ENCODE measurements at places on chromosomes 13 and 19.

- no peak for DNase-seq
These were observed 52.4 kb downstream of the LYL1 start for GRCh38 chr19:13050274-13050673.

GRCh38 chr19:30119180-30119908, 177.3 kb downstream of the URI1 start:
- no peak for DNase-seq

DNA sequence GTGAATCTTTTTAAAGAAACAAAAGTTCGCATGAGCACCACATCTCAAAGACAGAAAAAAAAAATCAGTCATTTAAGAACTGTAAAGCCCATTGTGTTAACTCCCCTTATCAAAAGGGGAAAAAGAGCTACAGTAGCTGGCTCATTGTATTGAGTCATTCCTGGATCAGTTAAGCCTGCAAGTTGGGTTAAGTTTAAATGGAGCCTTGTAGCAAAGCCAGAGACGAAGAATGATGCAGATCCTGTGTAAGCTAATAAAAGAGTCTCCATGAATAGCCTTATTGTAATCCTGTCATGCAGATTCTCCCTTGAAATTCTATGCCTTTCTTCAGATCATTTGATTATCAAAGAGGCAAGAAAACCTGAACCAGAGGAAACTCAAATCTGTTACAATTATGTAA, 83.8 kb downstream of the CRYL1 start:
- DNase-seq, result no peak

DNA sequence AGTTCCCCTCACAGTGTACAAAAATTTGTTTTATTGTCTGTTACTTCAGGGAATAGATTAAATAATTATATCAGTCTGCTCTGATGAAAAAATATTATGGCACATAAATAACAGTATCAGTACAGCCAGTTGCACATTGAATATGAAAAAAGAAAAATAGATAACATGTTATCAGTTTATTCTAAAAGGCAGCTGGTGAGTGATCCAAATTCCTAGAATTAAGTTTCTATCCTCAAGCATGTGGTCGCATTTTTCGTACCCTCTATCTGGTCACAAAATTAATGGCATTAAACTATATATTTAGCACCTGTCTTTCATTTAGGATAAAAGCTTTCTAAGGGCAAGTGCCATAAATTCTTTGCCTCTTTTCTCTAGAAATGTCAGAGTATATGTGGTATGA, 944.8 kb upstream of the PCDH9 start:
- no peak for DNase-seq

GRCh38 chr19:8935460-8935859, 74.7 kb downstream of the MUC16 start:
- DNase-seq, result no peak

- DNase-seq, result no peak
These were observed 34.8 kb upstream of the NDFIP2 start for GRCh38 chr13:79445968-79446645.

GRCh38 chr13:29892151-29892550, 41.7 kb upstream of the UBL3 start:
- DNase-seq, result peak; percentile 88

DNA sequence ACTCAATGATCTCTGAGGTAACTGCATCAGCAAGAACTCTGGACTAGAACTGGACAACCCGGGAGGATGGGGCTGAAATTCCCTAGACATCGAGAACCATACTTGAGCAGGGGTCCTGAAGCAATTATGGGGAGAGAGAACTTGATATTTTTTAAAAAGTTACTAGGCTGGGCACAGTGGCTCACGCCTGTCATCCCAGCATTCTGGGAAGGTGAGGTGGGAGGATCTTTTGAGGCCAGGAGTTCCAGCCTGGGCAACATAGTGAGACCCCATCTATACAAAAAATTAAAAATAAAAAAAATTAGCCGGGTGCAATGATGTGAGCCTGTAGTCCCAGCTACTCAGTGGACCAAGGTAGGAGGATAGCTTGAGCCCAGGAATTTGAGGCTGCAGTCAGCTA, 2.3 kb upstream of the DNAJB1 start:
- no peak for DNase-seq

- no peak for DNase-seq
These were observed 1095.8 kb downstream of the UQCRFS1 start for GRCh38 chr19:28117143-28117542.

- DNase-seq, result no peak
These were observed 2.0 kb downstream of the ZFP36 start for GRCh38 chr19:39408392-39409207.

- DNase-seq, result no peak
These were observed 14.3 kb upstream of the SBK3 start for GRCh38 chr19:55559684-55560083.

DNA sequence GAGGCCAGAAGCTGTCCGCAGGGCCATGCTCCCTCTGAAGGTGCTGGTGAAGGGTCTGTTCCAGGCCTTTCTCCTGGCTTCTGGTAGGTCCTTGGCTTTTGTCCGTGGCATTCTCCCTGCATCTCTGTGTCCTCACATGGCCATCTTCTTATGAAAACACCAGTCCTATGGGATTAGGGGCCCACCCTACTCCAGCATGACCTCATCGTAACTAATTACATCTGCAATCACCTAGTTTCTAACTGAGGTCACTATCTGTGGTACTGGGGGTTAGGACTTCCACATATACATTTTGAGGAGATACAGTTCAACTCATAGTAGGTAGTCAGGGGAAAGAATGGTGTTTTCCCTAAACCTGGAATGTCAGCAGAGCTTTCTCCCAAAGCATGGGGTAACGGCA, 3.1 kb downstream of the C13orf42 start:
- DNase-seq, result no peak

- DNase-seq, result no peak
These were observed 4.4 kb upstream of the MYO16 start for GRCh38 chr13:108624979-108625378.

DNA sequence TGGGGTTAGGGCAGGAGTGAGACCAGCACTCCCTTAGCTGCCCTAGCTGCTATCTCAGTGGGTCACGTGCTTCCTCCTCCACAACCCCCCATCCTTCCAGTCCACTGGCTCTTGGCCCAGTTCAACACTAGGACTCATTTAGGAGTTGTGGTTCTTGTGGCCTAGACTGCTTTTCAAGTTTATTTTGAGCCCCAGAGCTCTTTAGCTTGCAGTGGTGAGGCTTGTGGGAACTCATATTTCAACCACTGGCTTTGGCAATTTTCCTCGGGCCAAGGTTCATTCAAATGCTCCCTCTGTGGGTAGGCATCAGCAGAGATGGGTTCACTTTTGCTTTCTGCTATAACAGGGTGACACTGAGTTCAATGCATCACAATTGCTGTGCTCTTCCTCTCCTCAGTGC, 436.2 kb upstream of the SLITRK5 start:
- no peak for DNase-seq

Measured in NCI-H1930 (cell line).